Vagina (tissue), 2 donors: ENCODE measurements at places on chromosomes 3 and 15. TPM values are rescaled to one million over a fixed set of nuclear protein-coding genes. Genes with fewer than 3 reads are reported as not detected.

Gene CTXN2
- total RNA-seq = not detected

Gene ACKR4
- total RNA-seq = not detected

Gene HRG
- total RNA-seq = 0.25 TPM

GRCh38 chr3:142007710-142008399 is 131.4 kb downstream of the ATP1B3 start:
- no peaks in the 10 kb centered on the region for H3K4me1 ChIP-seq
- H3K36me3 ChIP-seq = no peaks in the 10 kb centered on the region
- no peak for DNase-seq
- H3K27me3 ChIP-seq = no peaks in the 10 kb centered on the region
- H3K27ac ChIP-seq = no peak overlapping the region

DNA sequence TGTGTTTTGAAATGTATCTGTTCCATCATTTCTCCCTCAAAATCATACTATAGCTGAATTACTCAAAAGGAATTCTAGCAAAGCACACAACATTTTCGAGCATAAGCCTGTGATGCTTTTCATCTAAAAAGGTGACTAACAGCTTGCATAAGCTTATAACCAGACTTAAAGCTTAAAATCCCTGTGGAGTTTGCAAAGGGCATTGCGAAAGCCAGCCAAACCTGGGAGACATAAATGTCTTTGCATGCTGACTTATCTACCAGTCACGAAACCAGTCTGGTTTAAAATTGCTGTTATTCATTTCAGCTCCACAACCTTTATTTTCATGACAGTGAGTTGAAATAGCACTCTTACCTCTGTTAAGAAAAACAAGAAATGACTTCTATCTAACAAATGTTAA is 35.6 kb upstream of the LIPC start:
- peaks cover 16% of the 10 kb centered on the region for H3K4me1 ChIP-seq
- H3K27me3 ChIP-seq = no peaks in the 10 kb centered on the region
- H3K36me3 ChIP-seq = no peaks in the 10 kb centered on the region
- no peak overlapping the region for H3K4me3 ChIP-seq

Gene CYP1A1
- total RNA-seq = 1.5 TPM

Gene SLC22A13
- total RNA-seq = not detected

DNA sequence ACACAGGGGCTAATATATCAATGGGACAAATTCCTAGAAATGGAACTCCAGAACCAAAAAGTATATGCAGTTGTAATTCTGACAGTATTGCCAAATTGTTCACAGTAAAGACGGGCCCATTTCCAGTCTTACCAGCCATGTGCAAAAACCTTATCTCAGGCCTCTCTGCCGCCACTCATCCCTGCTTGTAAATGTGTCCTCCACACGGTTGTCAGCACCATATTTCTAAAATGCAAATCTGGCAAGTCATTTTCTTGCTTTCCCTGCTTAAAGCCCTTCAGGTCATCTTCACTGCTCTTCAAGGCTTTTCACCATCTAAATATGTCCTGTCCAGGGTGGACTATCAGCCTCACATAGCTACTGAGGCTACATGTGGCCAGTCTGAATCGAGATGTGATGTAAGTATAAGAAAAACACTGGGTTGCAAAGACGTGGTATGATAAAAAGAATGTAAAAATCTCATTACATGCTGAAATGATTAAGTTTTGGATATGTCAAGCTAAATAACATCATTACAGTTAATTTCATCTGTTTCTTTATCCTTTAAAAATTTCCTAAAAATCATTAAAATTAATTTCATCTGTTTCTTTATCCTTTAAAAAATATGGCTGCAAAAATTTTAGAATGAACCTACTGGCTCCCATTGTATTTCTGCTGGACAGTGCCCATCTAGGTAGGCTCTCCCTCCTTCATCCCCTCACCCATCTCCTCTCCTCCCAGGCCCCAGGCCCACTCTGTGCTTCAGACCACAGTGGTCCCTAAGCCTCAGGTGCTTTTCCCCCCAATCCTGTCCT is 980 bp downstream of the PARP9 start:
- peaks cover 29% of the 10 kb centered on the region for H3K4me1 ChIP-seq
- peak overlapping the region; percentile 97 for H3K27ac ChIP-seq
- no peaks in the 10 kb centered on the region for H3K27me3 ChIP-seq
- H3K4me3 ChIP-seq = peak overlapping the region; percentile 98
- H3K36me3 ChIP-seq = no peaks in the 10 kb centered on the region

- H3K27me3 ChIP-seq = no peaks in the 10 kb centered on the region
- H3K27ac ChIP-seq = no peak overlapping the region
These were observed 887.4 kb downstream of the FHIT start for GRCh38 chr3:60363817-60364216.

DNA sequence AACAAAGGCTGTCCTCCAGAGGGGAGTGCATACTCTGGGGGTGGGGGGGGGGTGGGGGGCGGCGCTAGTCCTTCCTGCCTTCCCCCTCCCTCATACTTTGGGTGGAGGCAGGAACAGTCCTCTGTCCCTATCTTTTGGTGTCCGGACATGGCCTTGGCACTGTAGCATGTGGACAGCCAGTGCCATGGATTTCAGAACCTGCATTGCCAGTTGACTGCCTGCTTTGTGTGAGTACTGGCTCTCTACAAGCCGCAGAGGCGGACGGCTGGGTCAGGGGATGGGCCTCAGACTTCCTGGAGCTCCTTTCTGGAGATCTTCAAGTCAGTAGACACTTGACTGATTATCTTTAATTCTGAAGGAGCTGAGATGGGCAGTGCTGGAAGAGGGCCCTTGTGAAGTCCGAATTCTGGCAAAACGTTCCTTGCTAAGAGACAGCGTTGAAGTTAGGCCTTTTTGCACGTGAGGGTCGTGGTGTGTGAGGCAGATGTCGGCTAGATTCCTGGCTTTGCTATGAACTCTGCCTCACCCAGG is 2.5 kb downstream of the CLDN11 start:
- peak overlapping the region; percentile 52 for H3K4me3 ChIP-seq
- H3K4me1 ChIP-seq = peaks cover 29% of the 10 kb centered on the region
- H3K36me3 ChIP-seq = no peaks in the 10 kb centered on the region
- H3K27me3 ChIP-seq = no peaks in the 10 kb centered on the region
- H3K27ac ChIP-seq = peak overlapping the region; percentile 68
- DNase-seq = no peak

DNA sequence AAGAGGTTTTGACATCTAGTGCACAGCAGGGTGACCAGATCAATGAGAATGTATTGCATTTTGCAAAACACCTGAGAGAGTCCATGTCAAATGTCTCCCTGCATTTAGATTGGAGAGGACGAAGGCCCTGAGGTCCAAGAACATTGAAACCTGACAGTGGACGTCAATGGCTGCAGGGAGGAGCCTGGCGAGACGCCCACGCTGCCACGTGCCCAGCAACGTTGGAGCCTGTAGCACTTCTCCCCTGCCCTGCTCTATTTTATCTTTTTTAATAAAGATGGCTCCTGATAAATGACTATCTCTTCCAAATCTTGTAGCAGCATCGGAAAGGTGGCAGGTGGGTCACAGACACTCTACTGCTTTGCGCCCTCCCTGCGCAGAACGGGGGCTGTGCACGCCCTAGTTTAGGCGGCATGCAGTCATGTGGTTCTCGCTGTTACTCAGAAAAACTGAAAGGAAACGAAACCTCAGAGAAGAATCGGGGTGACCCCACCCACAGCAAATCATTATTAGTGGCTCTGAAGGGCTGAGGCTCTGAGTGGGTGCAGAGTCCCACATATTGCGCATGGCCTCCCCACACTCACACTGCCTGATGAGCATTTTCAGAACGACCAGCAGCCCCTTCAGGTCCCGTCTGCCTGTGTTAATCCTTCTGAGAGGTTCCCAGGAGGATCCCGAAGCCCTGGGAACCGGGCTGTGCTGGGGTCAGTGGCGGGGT is 62.5 kb upstream of the TAMM41 start:
- H3K4me1 ChIP-seq = no peaks in the 10 kb centered on the region
- no peak overlapping the region for H3K4me3 ChIP-seq
- H3K27me3 ChIP-seq = no peaks in the 10 kb centered on the region
- H3K36me3 ChIP-seq = no peaks in the 10 kb centered on the region
- H3K27ac ChIP-seq = no peak overlapping the region

Gene SOX14
- total RNA-seq = not detected

GRCh38 chr3:146145642-146146041 is 15.3 kb downstream of the PLOD2 start:
- no peak overlapping the region for H3K4me3 ChIP-seq
- peaks cover 33% of the 10 kb centered on the region for H3K4me1 ChIP-seq
- no peaks in the 10 kb centered on the region for H3K27me3 ChIP-seq
- H3K27ac ChIP-seq = no peak overlapping the region
- no peak for DNase-seq

DNA sequence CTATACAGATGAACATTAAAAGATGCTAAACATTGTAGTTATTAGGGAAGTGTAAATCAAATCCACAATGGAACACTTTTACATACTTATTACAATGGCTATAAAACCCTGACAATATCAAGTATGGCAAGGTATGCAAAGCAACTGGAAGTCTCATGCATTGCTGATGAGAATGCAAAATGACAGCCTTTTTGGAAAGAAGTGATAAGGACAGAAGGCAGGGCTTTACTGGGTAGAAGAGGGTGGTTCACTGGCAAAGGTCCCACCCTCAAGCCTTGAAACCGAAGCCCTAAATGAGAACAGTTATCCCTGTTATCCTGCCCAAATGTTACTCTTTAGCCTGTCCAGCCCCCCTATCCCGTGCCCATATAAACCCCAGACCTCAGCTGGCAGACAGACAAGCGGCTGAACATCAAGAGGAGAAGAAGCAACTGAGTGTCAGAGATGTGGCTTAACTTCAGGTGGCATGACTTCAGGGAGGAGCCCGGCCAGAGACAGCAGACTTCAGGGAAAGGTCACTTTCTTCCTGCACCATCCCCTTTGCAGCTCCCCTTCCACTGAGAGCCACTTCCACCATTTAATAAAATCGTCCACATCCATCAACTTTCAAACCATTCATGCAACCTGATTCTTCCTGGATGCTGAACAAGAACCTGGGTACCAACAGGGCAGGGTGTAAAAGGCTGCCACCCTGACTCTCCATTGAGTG is 732 bp upstream of the GCSAM start:
- DNase-seq = no peak
- no peaks in the 10 kb centered on the region for H3K27me3 ChIP-seq
- no peaks in the 10 kb centered on the region for H3K36me3 ChIP-seq
- H3K27ac ChIP-seq = no peak overlapping the region
- no peaks in the 10 kb centered on the region for H3K4me1 ChIP-seq
- H3K4me3 ChIP-seq = no peak overlapping the region

- H3K36me3 ChIP-seq = no peaks in the 10 kb centered on the region
- no peaks in the 10 kb centered on the region for H3K27me3 ChIP-seq
- H3K4me1 ChIP-seq = peaks cover 31% of the 10 kb centered on the region
- DNase-seq = no peak
- no peak overlapping the region for H3K27ac ChIP-seq
These were observed 175.6 kb upstream of the BCL6 start for GRCh38 chr3:187920913-187921312.

- DNase-seq = no peak
- no peaks in the 10 kb centered on the region for H3K27me3 ChIP-seq
- H3K36me3 ChIP-seq = no peaks in the 10 kb centered on the region
- no peak overlapping the region for H3K27ac ChIP-seq
- H3K4me1 ChIP-seq = no peaks in the 10 kb centered on the region
These were observed 7.0 kb downstream of the ADIPOQ start for GRCh38 chr3:186849374-186849975.

DNA sequence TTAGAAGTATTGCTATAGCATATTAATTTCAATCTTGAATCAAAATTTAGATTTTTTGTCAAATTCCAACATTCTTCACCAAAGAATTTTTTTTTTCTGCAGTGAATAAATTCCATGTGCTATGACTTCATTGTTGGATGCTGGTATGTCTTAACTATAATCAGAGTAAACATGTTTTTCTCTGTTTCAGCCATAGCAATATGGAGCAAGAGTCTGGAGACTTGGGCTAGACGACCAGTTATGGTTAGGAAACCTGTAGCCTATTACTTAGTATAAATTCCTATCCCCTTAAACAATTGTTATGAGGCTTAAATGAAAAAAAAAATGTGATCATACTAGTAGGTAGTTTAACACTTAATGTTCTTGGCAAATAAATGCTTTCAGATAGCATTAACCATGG is 431.9 kb upstream of the FRG2C start:
- no peaks in the 10 kb centered on the region for H3K27me3 ChIP-seq
- H3K36me3 ChIP-seq = no peaks in the 10 kb centered on the region
- no peak overlapping the region for H3K27ac ChIP-seq
- no peaks in the 10 kb centered on the region for H3K4me1 ChIP-seq
- H3K4me3 ChIP-seq = no peak overlapping the region

GRCh38 chr3:150236316-150237082 is 171.6 kb upstream of the TSC22D2 start:
- H3K36me3 ChIP-seq = no peaks in the 10 kb centered on the region
- peak overlapping the region; percentile 10 for H3K27ac ChIP-seq
- H3K4me3 ChIP-seq = no peak overlapping the region
- no peak for DNase-seq
- H3K4me1 ChIP-seq = peaks cover 17% of the 10 kb centered on the region

DNA sequence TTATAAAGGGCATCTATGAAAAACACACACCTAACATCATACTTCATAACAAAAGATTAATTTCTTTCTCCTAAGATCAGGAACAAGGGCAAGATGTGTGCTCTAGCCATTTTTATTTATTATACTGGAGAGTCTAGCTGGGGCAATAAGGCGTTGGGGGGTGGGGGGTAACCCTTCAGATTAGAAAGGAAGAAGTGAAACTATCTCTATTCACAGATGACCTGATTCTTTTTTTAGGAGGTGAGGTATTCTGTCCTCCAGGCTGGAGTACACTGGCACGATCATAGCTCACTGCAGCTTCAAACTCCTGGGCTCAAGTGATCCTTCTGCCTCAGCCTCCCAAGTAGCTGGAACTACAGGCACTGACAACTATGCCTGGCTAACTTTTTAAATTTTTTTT is 89.5 kb upstream of the MANF start:
- no peaks in the 10 kb centered on the region for H3K36me3 ChIP-seq
- DNase-seq = no peak
- H3K4me3 ChIP-seq = no peak overlapping the region
- H3K27me3 ChIP-seq = no peaks in the 10 kb centered on the region

- H3K27ac ChIP-seq = peak overlapping the region; percentile 54
- H3K27me3 ChIP-seq = no peaks in the 10 kb centered on the region
- H3K36me3 ChIP-seq = no peaks in the 10 kb centered on the region
- peaks cover 4% of the 10 kb centered on the region for H3K4me1 ChIP-seq
- H3K4me3 ChIP-seq = no peak overlapping the region
These were observed 17.7 kb downstream of the POC1A start for GRCh38 chr3:52136513-52136912.

GRCh38 chr3:120072867-120073525 is 21.3 kb downstream of the GSK3B start:
- H3K36me3 ChIP-seq = no peaks in the 10 kb centered on the region
- peaks cover 4% of the 10 kb centered on the region for H3K4me1 ChIP-seq
- DNase-seq = no peak
- H3K27me3 ChIP-seq = no peaks in the 10 kb centered on the region
- H3K4me3 ChIP-seq = no peak overlapping the region

Gene B4GALT4
- total RNA-seq = 12.0 TPM

Gene KNG1
- not detected for total RNA-seq

DNA sequence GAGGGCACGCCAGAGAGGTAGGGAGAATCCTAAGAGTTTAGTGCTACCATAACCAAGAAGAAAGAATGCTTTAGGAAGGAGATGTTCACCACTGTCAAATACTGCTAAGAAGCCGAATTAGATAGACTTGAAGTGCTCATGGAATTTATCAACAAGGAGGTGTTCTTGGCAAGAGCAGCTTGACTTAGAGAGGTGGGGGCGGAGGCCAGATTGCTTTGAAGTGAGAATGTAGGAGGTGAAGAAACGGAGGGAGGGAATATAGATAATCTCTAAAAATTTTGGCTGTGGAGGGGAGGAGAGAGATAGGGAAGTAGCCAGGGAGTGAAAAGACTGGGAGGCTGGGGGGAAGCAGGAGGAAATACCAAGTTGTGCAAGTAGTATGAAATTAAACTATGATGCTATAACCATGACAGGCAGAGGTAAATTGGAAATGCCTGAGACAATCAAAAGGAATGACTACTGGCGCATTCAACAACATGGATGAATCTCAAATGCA is 35.5 kb downstream of the GADL1 start:
- peaks cover 16% of the 10 kb centered on the region for H3K4me1 ChIP-seq
- DNase-seq = no peak
- H3K27ac ChIP-seq = no peak overlapping the region

Gene CADPS
- 12.8 TPM for total RNA-seq
